ENCODE measurements at places on chromosomes 16 and 17. TPM values are rescaled to one million over a fixed set of nuclear protein-coding genes. Genes with fewer than 3 reads are reported as not detected.

Gene CCL7
- total RNA-seq = not detected

Gene RND2
- 0.79 TPM for total RNA-seq

Gene ARHGAP23
- 73.7 TPM for total RNA-seq

Gene SLC47A2
- total RNA-seq = 0.39 TPM

Gene TPPP3
- total RNA-seq = 22.6 TPM

Gene SDR42E2
- total RNA-seq = not detected

Gene CMTM3
- 20.5 TPM for total RNA-seq

Gene CES5A
- total RNA-seq = not detected

Gene ZNF469
- 4.6 TPM for total RNA-seq

Gene GAST
- not detected for total RNA-seq

Gene MYH11
- total RNA-seq = 23.3 TPM

Gene TBC1D3C
- total RNA-seq = not detected

Gene TUBG2
- total RNA-seq = 9.2 TPM

Gene PERCC1
- total RNA-seq = not detected

Gene DHRS7C
- 15.9 TPM for total RNA-seq

Gene IRX3
- total RNA-seq = 13.1 TPM
